Panc1 (cell line): ENCODE measurements at places on chromosomes 16 and 17. TPM values are rescaled to one million over a fixed set of nuclear protein-coding genes. Genes with fewer than 3 reads are reported as not detected.

The SLC2A4 gene
- 0.31 TPM for total RNA-seq

The CACNG4 gene
- 40.3 TPM for total RNA-seq

The PMFBP1 gene
- total RNA-seq = 0.10 TPM

The CTRB1 gene
- total RNA-seq = 2.7 TPM

The MT1F gene
- total RNA-seq = 2.1 TPM

The LRRC37A gene
- total RNA-seq = 2.7 TPM

The MYL4 gene
- total RNA-seq = 0.49 TPM

The CSH2 gene
- not detected for total RNA-seq

GRCh38 chr17:50079334-50080095, 15.6 kb upstream of the PDK2 start:
- no peak for DNase-seq
- no peak overlapping the region for H3K27ac ChIP-seq
- no peaks in the 10 kb centered on the region for H3K27me3 ChIP-seq
- H3K4me3 ChIP-seq = no peak overlapping the region
- peaks cover 15% of the 10 kb centered on the region for H3K36me3 ChIP-seq

DNA sequence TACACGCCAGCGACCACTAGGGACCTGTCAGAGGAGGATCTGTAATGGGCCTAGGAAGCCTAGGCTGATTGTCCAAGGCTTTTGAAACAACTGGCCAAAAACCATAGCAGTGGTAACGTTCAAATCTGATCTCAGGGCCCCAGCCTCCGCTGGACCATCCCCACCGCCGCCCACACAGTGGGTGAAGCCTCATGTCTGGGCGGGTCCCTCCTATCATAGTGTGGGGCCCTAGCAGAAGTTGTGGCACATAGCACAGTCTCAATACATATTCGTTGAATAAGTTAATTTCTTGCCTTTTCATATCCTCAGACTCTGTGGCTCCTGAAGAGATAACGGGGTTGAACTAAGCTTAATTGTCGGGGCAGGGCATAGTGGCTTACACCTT, 818 bp downstream of the DPH1 start:
- no peaks in the 10 kb centered on the region; the same call in 1 of the 2 replicates for H3K36me3 ChIP-seq
- no peaks in the 10 kb centered on the region for H3K27me3 ChIP-seq
- H3K4me3 ChIP-seq = peak overlapping the region; percentile 97
- H3K27ac ChIP-seq = 0 out of 2 replicates have a peak overlapping the region, but pooled peaks have one; percentile 29

GRCh38 chr16:87470332-87470731, 22.5 kb downstream of the ZCCHC14 start:
- H3K4me3 ChIP-seq = no peak overlapping the region
- H3K27ac ChIP-seq = peak overlapping the region; percentile 17; the same call in 1 of the 2 replicates
- H3K36me3 ChIP-seq = no peaks in the 10 kb centered on the region
- peaks cover 42% of the 10 kb centered on the region for H3K4me1 ChIP-seq
- H3K27me3 ChIP-seq = no peaks in the 10 kb centered on the region

- H3K36me3 ChIP-seq = no peaks in the 10 kb centered on the region
- no peak overlapping the region; the same call in 1 of the 2 replicates for H3K4me3 ChIP-seq
- H3K4me1 ChIP-seq = no peaks in the 10 kb centered on the region
- DNase-seq = no peak
These were observed 910.5 kb downstream of the CDH11 start for GRCh38 chr16:64211331-64211730.

GRCh38 chr17:48629411-48629759, 3.2 kb upstream of the HOXB9 start:
- no peaks in the 10 kb centered on the region for H3K27me3 ChIP-seq
- H3K27ac ChIP-seq = peak overlapping the region; percentile 57; the same call in 1 of the 2 replicates
- DNase-seq = no peak
- H3K4me1 ChIP-seq = peaks cover 36% of the 10 kb centered on the region

DNA sequence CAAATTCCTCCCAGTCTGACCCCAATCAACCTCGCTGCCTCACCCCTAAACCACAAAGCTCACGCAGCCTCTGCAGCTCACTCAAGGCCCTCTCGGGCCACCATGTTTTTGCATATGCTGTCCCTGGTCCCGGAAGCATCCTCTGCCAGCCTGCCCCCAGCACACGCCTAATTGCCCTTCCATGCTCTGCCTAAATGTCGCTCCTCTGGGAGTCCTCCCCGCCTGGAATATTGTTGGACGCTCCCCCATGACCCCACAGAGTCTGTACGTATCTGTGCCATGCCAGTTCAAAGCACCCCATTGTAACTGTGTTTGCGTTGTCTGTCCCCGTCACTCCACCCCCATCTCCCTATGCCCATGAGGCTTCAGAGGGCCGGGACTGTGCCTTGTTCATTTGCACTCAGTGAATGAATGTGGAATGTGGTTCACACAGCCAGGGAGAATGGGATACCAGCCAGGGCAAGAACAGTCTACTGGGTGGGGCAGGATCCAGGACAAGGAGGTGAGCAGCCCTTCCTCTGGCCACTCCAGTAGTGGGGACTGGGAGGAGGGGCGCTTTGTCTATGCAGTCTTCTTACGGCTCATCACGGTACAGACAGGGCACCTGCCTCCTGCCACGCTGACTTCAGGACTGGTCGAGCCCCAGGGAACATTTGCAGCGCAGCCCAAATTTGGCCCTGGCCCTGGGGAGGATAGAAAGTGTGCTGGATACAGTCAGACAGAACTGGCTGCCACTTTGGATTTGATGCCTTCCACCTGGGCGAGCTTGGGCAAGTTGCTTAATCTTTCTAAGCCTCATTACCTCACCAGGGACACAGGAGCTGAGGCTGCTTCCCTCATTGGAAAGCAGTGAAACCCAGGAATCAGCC, 48.5 kb downstream of the NOS2 start:
- H3K4me1 ChIP-seq = no peaks in the 10 kb centered on the region
- no peak overlapping the region for H3K27ac ChIP-seq
- H3K4me3 ChIP-seq = no peak overlapping the region
- DNase-seq = no peak
- H3K36me3 ChIP-seq = no peaks in the 10 kb centered on the region
- H3K27me3 ChIP-seq = no peaks in the 10 kb centered on the region

DNA sequence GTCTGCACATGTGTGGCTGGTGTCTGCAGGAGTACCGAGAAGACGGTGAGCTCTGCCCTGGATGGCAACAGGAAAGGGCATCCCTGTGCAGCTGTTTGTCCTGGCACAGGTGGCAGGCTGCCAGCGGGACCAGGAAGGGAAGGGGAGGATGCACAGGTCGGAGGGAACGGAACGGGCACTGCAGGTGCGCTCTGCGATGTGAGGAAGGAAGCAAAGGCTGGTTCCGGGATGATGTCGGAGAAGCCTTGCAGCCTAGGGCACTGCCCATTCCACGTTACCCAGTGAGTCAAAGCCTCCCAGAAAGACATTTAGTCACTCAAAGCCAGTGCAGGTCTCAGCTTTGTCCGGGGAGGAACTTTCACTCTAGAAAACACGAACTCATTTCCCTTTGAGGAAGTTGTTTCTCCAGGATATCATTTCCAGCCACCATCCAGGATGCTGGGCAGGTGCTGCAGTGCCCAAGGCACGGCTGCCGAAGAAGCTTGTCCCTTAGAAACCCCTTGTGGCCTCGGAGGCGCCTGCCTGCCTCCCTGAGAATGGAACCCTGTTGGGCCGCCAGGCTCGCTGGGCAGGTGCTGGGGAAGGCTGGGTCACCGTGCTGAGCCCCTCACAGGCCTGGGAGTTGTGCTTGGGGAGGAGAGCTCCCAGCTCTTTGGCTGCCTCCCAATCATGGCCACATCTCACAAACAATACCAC, 4.5 kb upstream of the TMEM235 start:
- H3K4me3 ChIP-seq = no peak overlapping the region
- no peaks in the 10 kb centered on the region for H3K4me1 ChIP-seq
- DNase-seq = no peak
- peaks cover 7% of the 10 kb centered on the region; the same call in 1 of the 2 replicates for H3K36me3 ChIP-seq
- no peaks in the 10 kb centered on the region for H3K27me3 ChIP-seq

GRCh38 chr16:23781176-23781575, 26.4 kb downstream of the CHP2 start:
- no peaks in the 10 kb centered on the region for H3K36me3 ChIP-seq
- H3K4me1 ChIP-seq = 0 out of 2 replicates have a peak, but pooled peaks cover 2% of the 10 kb centered on the region
- H3K4me3 ChIP-seq = no peak overlapping the region
- no peak for DNase-seq
- no peaks in the 10 kb centered on the region for H3K27me3 ChIP-seq

DNA sequence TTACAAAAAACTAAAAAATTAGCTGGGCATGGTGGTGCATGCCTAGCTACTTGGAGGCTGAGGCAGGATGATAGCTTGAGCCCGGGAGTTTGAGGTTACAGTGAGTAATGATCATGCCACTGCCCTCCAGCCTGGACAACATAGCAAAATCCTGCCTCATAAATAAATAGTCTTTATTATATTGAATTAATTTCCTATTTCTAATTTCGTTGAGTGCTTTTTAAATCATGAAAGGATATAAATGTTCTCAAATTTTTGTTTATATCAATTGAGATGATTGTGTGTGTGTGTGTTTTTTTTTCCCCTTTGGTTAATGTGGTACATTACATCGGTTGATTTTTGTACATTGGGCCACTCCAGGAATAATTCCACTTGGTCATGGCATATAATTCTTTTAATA, 32.0 kb upstream of the AQP8 start:
- H3K36me3 ChIP-seq = no peaks in the 10 kb centered on the region
- no peak for DNase-seq
- H3K4me1 ChIP-seq = no peaks in the 10 kb centered on the region
- no peaks in the 10 kb centered on the region for H3K27me3 ChIP-seq
- H3K4me3 ChIP-seq = no peak overlapping the region
- no peak overlapping the region for H3K27ac ChIP-seq

DNA sequence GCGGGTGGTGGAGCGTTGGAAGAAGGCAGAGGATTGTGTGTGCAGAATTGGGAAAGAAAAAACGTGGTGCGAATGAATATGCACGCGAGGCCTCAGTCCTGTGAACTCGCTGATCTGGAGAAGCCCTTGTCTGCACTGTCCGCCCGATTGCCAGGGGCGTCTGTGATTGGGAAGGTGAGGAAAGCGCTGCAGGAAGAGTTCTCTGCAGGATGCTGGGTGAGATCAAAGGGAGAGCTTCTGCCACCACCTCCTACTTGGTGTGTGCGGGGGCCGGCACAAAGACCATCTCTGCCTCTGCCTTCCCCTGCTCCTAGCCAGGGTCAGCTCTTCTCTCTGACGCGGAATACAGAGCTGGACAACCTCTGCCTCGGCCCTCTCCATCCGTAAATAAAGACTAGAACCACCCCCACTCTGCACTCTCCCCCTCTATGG, 841 bp upstream of the RAB5C start:
- H3K36me3 ChIP-seq = no peaks in the 10 kb centered on the region; the same call in 1 of the 2 replicates
- no peaks in the 10 kb centered on the region for H3K4me1 ChIP-seq
- H3K27me3 ChIP-seq = no peaks in the 10 kb centered on the region
- H3K27ac ChIP-seq = peak overlapping the region; percentile 65

GRCh38 chr16:47779201-47780016, 318.3 kb downstream of the PHKB start:
- no peaks in the 10 kb centered on the region for H3K36me3 ChIP-seq
- peak overlapping the region; percentile 29; the same call in 1 of the 2 replicates for H3K27ac ChIP-seq
- H3K4me1 ChIP-seq = no peaks in the 10 kb centered on the region
- peak; percentile 8 for DNase-seq
- no peaks in the 10 kb centered on the region for H3K27me3 ChIP-seq

DNA sequence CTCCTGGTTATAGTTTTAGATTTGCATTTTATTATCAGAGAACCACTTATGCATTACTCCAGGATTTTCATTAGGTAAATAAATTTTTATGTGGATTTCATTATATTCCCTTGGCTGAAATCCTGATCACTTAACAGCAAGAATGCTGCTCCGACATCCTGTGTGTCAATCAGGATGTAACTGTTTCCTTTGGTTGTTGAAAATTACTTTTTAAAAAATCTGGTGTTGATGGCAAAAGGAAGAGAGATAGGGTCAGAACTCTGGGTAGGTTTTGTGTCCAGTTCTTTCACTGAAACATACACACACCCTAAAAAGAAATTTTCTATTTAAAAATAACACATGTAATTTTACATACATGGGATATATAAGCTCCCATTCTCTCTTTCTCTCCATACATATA, 30.9 kb downstream of the ZNF423 start:
- no peak overlapping the region for H3K27ac ChIP-seq
- DNase-seq = no peak
- no peaks in the 10 kb centered on the region; the same call in 1 of the 2 replicates for H3K27me3 ChIP-seq
- no peaks in the 10 kb centered on the region for H3K36me3 ChIP-seq
- no peaks in the 10 kb centered on the region for H3K4me1 ChIP-seq

DNA sequence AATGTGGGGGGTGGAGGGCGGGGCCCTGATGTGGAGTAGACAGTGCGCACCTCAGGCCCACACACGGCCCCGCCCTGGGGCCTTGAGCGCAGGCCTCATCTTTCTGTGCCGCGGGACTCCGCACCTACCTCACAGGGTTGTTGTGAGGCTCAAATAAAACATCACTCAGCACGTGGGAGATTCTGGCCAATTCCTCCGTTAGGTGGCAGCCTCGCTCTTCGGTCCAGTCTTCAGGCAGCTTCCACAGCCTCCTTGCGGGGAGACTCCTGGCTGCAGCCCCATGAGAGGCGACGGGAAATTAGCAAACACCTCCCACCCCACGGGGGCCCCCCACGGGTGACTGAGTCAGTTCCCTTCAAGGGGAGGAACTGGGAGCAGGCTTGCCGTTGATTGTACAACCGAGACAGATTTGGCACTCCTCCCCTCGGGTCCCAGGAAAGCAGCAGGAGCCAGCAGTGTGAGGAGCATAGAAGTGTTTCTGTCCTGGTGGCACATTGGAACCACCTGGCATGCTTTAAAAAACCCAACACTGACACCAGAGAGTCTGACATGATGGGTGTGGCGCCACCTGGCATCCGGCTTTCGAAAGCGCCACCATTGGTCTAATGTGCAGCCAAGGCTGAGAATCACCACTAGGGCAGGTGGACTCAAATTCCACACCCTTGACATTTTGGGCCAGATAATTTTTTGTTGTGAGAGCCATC, 7.6 kb downstream of the MRM1 start:
- H3K27ac ChIP-seq = no peak overlapping the region
- H3K4me3 ChIP-seq = no peak overlapping the region
- no peak for DNase-seq
- no peaks in the 10 kb centered on the region for H3K27me3 ChIP-seq
- H3K4me1 ChIP-seq = no peaks in the 10 kb centered on the region

DNA sequence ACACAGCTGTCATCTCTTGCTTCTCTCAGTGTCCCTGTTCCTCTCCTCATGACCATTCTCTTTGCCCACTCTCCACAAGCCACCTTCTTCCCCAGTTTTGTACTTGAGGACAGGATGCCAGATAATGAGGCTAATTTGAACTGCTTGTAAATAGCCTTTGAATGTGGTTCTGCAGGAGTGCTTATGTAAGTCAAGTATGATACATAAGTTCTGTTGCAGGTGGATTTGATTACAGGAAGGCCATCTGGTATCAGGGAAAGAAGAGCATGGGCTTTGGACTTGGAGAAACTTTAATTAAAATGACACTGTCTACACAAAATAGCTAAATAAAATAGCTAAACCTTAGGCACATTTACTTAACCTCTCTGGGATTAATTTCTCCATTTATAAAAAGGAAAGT, 120.2 kb upstream of the HLF start:
- H3K4me3 ChIP-seq = no peak overlapping the region
- DNase-seq = no peak
- H3K27ac ChIP-seq = no peak overlapping the region
- no peaks in the 10 kb centered on the region for H3K4me1 ChIP-seq
- H3K27me3 ChIP-seq = no peaks in the 10 kb centered on the region
